ENCODE measurements at places on chromosomes 7 and 10. TPM values are rescaled to one million over a fixed set of nuclear protein-coding genes. Genes with fewer than 3 reads are reported as not detected.
A peak's percentile ranks its signal among the peaks of the same experiment; 100 is the strongest.

Gene PVRIG
- total RNA-seq = not detected

DNA sequence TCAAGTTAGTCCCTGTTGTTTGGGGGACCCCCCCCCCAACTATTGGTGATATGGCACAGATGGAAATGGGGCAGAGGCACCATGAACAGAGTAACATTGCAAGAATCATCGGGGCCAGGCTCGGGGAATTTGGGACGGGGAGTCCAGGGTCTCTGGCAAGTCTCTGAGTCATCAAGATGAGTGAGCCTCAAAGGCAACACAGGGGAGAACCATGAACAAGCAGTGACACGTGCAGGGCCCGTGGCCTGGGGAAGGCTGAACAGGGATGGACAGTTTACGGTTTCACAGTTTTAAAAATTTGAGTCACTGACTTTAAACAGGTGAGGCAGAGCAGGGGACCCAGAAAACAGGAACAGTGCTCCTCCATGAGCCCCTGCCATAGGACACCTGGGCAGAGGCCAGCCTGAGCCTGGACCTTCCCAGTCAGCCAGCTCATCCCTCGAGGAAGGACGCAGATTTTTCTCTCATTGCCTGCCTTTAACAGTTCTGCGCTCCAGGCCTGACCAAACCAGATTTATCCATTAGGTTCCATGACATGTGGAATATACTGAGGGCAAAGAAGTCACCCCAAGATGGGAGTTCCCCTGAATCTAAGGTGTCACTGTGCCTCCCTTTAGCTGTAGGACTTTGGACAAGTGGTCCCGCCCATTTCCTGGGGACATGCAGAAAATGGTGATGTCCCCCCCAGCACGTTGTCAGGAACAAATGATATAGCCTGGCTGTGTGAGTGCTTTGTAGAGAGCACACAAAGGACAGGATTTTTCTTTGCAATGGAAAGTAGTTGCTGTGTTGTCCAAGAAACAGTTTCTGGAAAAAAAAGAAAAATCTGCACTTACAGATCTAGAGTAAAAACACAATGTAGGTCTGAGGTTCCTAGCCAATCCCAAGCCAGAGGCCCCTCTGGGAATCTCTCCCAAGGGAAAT, 23.8 kb downstream of the CHST15 start:
- no peak for DNase-seq

GRCh38 chr10:48314107-48314506, 7.6 kb downstream of the MAPK8 start:
- DNase-seq = no peak

DNA sequence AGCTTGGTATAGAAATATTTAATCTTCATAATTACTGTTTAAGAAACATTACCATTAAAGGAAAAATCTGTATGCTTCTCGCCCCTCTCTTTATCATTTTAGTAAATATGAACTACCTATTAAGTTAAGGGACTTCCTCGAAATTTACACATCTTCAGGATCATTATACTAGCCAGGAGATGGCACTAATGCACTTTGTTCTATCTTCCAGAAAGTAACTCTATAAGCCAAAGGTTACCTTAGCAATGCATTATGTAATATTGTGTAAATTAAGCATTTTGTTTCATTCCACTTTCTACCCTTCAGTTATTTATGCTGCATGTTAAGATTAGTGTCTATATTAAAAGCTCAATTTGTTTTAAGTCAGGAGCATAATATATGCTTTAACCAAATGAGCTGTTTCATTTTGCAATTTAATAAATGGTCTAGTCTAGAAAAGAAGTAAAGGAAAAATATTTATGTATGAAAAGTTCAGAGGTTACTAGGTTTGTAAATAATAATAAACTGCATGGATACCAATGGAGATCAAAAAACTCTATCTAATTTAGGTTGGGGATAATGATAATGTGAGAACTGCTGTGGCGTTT, 128.5 kb downstream of the ANKRD7 start:
- DNase-seq = peak; percentile 77

GRCh38 chr7:37083311-37084096, 359.2 kb upstream of the AOAH start:
- DNase-seq = peak; percentile 88

- no peak for DNase-seq
Observed at GRCh38 chr10:45647118-45647517, 25.5 kb downstream of the ZFAND4 start.

Gene FZD8
- 0.18 TPM for total RNA-seq

Gene EIF4EBP2
- total RNA-seq = 22.5 TPM

GRCh38 chr7:128014811-128015210, 16.4 kb downstream of the LRRC4 start:
- peak; percentile 95 for DNase-seq

DNA sequence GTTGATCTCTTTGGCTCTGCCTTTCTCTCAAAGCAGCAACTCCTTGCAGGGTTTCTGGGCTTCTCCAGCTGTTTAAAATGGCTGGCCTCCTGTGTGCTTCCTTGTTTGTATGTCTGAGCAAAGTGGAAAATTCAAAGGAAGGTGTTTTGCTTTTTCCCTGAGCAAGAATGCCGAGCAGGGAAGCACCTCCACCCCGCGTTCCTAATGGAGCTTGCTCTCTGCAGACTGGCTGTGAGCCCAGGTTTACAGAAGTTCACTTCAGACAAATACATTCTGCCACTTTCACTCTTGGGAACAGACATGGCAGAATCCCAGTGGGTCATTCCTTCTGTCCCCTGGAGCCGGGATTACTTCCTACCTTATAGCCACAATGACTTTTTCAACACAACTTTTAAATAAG, 181.8 kb upstream of the AGK start:
- DNase-seq = peak; percentile 36

Gene CYP3A4
- not detected for total RNA-seq

DNA sequence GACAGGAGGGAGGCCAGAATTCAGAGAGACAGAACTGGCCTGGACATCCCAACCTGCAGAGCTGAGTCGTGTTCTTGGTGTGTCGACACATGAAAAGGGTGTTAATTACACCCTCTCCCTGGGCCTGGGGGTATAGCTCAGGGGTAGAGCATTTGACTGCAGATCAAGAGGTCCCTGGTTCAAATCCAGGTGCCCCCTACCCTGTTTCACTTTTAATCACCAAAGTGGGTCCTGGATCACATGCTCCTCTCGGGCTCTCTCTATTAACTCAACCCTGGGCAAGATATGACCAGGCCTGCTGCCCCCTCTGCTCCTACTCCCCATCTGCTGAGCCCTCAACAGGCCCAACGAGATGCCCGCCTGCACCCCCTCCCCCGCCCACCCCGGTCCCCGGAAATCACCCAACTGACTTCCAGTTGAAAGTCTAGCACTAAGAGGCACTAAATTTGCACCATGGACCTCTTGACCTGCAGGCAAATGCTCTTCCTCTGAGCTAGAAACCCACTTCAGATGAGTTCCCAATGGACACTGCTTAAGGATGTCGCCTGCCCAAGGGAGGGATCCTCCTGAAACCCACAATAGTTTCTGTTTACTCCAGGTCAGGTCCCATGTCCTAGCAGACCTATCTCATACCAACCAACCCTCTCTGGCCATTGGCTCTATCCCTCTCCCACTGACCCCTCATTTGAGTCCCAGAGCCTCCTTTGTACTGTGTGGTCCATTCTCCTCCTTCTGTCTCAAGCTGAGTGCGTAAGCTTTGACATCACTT, 137.6 kb downstream of the ZNF467 start:
- peak; percentile 22 for DNase-seq

DNA sequence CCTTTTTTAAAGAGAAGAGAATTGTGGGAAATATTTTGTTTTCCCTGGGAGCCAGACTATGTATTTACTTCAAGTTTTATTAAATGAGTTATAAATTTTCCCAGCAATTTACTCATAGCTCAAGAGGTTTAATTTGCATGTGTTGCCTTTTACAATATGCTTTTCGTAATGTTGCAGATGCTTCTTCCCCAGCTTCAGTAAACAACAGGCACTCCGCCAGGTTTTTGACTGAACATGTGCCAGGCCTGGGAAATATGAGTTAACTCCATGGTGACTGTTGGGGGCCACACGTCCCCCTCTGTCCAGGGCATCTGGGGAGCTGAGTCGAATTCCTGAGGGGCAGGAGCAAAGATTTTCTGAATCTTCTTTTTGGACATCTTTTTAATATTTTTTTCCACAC, 545.7 kb downstream of the LRMDA start:
- DNase-seq = no peak

DNA sequence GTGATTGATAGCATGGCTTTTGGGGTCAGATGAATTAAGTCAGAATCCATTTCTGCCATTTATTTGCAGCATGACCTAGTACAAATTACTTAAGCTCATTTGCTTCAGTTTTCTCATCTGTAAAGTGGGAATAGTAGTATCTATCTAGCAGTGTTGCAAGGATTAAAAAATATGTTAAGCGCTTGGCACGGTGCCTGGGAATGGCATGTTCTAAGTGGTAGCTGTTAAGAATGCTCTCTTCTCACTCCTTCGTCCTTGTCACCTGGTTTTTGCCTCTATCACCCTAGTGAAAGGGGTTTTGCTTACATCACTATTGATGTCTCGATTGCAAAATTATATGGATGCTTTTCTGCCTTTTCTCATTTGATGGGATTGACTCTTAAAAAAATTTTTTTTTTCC, 7.4 kb downstream of the TMEM248 start:
- DNase-seq = no peak

Gene TUBB8
- total RNA-seq = 1.4 TPM

DNA sequence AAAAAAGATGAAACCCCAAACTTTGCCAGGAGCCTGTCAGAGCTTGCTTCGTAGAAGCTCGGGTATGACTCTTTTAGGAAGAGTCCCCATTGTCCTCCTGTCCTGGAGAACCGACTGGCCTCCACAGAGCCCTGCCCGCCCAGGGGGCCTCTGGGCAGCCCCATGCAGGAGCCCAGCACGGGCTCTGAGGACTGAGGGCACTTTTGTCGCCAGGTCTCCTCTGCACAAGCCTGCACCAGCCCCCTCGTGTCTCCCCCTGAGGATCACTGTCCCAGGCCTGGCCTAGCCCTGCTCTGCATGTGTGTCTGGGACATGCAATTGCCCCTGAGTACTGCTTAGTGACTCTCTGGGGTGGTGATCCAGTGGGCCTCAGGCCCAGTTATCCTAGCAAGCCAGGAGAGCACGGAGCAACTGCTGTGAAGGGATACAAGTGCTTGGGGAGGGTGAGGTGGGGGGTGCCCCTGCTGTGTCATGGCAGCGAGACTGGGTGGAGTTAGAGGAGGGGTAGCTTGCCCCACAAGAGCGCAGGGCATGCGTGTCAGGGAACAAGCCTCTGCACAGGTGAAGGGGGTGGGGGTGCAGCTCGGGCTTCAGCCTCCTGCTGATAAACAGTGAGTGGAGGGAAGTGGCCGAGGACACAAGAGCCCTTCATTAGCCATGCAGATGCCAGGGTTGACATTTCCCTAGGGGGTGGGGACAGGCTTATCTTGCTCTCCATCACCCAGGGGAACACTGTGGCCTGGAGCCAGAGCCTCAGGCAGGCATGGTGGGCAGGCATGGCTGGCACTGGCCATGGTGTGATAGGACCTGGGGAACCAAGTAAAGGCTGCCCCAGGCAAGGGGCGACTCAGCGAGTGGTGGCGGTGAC, 143.4 kb downstream of the C10orf105 start:
- no peak for DNase-seq

Gene SEMA3C
- 12.2 TPM for total RNA-seq

Data from G401 (cell line).